Progenitor cell of endocrine pancreas (in vitro differentiated cells): ENCODE measurements at places on chromosomes 4 and X.

DNA sequence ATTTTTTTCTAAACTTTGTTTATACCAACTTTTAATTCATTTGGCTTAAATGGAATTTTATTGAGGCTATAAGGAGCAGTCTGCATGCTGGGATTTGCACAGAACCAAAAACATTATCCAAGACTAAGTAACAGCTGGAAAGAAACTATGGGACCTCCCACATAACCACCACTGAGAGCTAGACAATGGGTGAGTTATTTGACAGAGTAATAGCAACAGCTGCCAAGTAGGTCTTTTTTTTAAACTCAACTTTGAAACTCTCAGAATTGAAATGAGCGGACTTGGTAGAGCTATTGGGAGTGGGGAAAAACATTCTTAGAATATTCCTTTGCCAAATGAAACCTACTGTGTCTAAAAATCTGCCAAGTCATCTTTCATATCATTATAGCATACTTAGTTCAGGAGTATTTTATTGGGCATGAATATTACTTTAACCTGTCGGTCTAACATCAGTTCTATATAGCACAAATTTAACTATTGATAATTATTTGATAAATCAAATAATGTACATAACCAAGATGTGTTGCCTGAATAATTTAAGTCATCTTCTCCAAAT, 1428.0 kb downstream of the PCDH7 start:
- DNase-seq = no peak

GRCh38 chr4:164115236-164115635, 620.7 kb downstream of the TMA16 start:
- no peak for DNase-seq

DNA sequence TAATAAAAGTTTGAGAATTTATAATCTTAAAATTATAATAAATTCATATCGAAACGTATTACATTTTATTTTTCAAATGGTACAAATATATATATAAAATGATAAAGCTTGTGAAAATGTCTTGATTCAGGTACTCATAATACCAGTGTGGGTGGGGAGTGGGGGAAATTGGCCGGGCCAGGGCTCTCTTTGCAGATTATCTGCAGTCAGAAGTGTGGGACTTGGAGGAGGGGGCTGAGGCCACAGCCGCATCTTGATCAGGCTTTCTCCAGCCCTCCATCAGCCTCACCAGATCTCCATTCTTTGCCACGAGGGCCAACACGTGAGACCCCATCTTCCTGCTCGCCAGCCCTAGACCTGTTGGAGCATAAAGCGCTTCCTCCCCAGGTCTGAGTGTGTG, 86.7 kb downstream of the STIM2 start:
- DNase-seq = no peak

DNA sequence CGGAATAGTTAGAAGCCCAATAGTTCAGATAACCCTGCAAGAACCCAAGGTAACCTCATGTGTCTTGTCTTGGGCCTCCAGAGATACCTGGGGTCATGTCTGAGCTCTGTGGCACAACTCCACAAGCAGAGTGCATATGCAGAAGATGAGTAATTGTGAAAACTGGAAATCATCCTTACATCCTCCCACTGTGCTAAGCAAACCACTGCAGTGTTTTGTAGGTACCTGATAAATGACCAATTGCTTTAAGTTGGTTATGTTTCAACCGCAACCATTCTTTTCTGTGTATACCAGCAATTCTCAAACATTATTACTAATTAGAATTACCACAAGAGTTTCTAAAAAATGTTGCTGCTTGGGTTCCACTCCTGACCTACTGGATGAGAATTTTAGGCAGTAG, 73.2 kb downstream of the CBLL2 start:
- no peak for DNase-seq

DNA sequence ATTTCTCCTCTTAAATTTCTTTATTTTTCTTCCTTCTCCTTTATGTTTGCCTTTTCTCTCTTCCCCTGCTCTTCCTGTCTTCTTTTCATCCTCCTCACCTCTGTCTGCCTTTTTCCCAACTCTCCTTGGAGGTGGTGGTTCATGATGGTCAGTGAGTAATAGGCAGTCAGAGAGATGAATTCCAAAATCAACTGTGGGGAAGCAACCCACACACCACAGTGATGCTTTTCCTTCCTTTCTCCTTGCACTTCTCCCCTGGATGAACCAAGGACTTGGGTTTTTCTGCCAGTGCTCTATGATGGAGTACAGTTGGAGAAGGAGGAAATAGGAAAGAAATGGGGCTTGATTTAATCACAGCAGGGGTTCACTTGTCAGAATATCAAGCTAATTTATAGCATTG, 153.8 kb downstream of the DCK start:
- DNase-seq = no peak

- DNase-seq = no peak
Measured at GRCh38 chrX:42975906-42976305, 197.9 kb upstream of the PPP1R2C start.

DNA sequence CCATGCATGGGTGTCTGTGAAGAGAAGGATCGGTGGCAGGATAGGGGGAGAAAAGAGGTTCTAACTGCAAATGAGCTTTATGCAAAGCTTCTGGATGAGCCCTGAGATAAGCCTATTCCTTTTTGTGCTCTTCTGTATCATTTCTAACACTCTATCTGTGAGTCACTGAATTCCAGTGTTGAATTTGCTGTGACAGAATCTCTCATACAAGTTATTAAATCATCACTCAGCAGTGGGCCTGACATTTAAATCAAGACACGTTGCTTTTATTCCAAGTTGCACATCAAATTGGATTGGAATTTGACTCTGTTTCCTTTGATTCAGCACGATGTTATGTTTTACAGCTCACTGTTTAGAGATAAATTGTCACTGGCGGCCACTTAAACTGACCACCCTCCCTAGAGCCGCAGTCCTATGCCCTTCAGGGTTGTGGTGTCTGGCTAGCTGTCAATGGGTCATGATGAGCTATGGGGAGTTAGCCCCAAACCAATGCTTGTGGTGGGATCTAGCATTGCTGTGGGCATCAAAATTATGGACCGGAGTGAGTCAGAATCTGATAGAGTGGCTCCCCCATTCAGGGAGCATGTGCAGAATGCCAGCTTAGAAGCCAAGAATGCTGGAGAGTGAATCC, 42.7 kb downstream of the LHFPL1 start:
- DNase-seq = no peak

DNA sequence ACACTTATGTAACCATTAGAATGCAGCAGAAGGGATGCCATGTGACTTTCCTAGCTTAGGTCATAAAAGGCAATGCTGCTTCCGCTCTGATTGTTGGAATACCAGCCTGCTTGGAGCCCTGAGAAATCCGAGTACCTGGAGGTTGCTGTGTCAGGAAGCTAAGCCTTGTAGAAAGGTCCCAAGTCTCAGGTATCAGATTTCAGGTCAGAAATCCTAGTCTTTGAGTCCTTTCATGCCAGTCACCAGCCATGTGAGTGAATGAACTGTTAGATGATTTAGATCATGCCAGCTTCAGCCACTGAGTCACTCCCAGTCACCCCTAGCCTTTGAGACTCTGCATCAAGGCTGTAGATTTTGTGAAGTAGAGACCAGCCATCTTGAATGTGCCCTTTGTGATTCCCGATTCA, 23.5 kb downstream of the RAP1GDS1 start:
- DNase-seq = no peak

DNA sequence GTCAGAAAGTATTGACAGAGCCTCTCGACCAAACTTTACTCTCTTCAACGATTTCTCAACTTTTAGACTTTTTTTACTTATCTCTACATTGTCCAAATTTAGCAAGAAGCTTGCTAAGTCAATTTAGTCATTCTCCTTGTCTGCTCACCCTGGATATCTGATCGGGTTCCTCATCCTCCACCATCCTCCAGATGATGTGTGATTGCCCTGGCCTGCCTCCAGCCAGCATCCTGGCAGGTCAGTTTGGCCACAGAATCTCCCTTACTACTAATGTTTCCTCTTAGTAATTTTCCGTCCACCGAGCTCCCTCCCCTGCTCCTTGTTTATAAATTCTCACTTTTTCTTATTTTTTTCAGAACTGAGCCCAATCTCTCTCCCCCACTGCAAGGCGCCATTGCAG, 167.9 kb upstream of the ZFP42 start:
- DNase-seq = no peak

DNA sequence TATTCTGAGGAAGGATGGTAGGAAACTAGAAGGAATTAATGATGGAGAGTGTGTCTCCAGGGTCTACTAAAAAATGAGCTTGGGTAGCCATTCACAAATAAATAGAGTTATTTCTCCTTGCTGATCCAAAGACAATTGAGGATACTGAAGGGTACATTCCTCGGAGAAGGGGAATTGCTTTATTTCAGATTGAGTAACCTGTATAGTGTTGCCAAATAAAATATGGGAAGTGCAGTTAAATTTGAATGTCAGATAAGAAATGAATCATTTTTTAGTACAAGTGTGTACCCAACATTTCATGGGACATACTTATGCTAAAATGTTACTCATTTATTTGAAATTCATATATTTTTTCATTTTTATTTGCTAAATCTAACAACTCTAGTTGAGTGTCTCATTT, 16.0 kb upstream of the VSIG1 start:
- DNase-seq = no peak

DNA sequence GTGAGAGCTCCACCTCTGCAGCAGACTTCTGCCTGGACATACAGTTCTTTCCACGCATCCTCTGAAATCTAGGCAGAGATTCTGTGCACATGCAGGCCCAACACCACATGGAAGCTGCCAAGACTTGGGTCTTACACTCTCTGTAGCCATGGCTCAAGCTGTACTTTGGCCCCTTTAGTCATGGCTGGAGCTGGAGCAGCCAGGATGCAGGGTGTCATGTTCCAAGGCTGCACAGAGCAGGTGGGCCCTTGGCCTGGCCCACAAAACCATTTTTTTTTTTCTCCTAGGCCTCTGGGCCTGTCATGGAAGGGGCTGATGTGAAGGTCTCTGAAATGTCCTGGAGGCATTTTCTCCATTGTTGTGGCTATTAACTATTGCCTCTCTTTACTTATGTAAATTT, 990.5 kb upstream of the ADGRL3 start:
- no peak for DNase-seq

DNA sequence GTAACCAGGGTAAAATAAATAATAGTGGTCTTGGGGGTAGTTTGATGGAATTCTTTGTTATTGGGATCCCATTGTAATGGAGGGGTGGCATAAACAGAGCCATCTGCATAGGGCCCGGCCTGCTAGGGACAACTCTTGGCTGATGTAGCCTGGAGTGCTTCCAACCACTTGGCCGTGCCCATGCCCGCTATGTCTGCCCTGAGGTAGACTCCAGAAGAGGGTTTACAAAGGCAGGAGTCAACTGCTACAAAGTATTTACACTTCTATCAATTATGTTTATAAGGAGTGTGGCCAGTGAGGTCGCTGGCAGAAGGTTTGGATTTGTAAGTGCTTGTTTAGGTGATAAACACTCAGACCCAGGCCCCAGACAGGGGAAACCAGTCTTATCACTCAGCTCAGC, 8.1 kb downstream of the RASL11B start:
- DNase-seq = no peak

- DNase-seq = no peak
Measured at GRCh38 chr4:4325321-4325720, 35.3 kb downstream of the ZBTB49 start.

GRCh38 chrX:13815664-13816063, 1.2 kb downstream of the GPM6B start:
- no peak for DNase-seq

GRCh38 chr4:13920111-13920875, 292.8 kb upstream of the BOD1L1 start:
- DNase-seq = no peak

- DNase-seq = no peak
Measured at GRCh38 chrX:10168226-10168625, 11.5 kb downstream of the CLCN4 start.

DNA sequence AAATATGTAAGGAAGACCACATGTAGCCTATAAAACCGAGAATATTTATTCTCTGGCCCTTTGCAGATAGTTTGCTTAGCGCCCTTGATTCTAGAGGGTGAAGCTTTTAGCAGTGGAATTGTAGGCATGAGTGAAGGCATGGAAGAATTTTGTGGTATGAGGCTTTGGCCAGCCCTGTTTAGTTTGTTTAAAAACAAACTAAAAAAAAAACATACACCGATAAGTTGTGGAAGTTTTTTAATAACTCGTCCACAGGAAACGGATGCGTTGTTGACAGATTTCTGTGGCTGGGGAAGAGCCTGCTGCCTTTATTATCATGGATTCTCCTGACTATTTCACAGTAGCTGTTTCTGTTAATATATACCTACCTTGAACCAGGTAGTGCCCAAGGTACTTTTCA, 194.7 kb upstream of the LNX1 start:
- DNase-seq = no peak

- no peak for DNase-seq
Measured at GRCh38 chrX:38312436-38312835, 14.9 kb downstream of the RPGR start.

GRCh38 chr4:94486372-94486801, 34.6 kb downstream of the PDLIM5 start:
- DNase-seq = no peak

GRCh38 chr4:26074712-26075430, 160.9 kb downstream of the SMIM20 start:
- no peak for DNase-seq

DNA sequence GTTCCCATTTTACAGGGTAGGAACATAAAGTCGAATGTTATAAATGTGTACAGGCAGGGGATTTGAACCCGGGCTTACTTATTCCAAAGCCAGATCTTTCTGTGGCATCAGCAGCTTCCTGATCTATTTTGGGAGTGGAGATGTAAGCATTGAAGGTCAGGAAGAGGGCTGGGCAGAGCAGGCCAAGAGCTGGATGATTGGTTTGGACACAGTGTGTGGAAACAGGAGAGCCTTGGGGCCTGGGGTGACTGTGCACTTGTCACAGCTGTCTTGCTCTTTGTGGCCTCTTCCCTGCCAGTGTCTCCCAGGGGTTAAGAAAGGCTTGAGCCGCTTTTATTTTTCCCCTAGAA, 127.9 kb upstream of the ENPP6 start:
- no peak for DNase-seq

DNA sequence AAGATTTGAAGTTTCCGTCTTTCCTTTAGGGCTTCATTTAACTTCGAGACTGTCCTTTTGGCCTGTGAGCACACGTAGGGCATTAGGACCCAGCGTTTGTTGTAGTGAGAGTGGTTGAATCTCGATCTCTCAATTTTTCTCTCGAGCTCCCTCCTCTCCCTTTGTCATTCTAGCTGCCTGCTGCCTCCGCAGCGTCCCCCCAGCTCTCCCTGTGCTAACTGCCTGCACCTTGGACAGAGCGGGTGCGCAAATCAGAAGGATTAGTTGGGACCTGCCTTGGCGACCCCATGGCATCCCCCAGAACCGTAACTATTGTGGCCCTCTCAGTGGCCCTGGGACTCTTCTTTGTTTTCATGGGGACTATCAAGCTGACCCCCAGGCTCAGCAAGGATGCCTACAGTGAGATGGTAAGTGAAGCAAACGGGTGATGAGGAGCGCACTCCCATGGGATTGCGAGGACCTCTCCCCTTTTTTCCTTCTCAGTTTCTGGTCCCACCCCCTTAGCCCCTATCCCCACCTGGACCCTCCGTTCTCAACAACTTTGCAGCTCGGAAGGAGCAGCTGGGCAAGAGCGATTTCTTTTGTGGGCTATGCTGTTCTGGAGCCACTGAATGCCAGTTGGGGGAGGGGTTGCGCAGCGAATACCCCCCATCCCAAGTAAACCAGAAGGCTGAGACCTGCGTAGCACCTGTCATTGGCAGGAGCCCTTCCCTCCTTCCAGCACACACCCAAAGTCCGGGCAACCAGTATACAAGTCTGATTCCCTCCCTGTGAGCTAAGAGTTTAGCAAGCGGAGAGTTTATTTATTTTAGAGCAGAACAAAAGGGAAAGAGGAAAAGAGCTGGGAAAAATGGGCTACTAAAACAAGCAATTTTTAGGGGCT, at the start of gene TMEM35A:
TMEM35A (plus strand) TSS at position 164 of the 883 bp plus-strand sequence; CDS start at position 288, 124 bp downstream.
- DNase-seq = no peak
